Subcutaneous preadipocyte (primary cell): ENCODE measurements at places on chromosomes 12 and 14. TPM values are rescaled to one million over a fixed set of nuclear protein-coding genes. Genes with fewer than 3 reads are reported as not detected.

The PRB2 gene
- total RNA-seq = not detected in 2 replicates

The ADAMTS20 gene
- total RNA-seq = not detected in 2 replicates

The KLHL33 gene
- total RNA-seq = under 0.01 and 0.20 TPM in 2 replicates

The AQP5 gene
- not detected in 2 replicates for total RNA-seq

The CCDC177 gene
- not detected in 2 replicates for total RNA-seq

The SLC6A13 gene
- total RNA-seq = under 0.01 TPM in 1 of 2 replicates, not detected in the other

The KRT80 gene
- total RNA-seq = under 0.01 TPM in 1 of 2 replicates, not detected in the other

The RAB15 gene
- total RNA-seq = 1.1 and 2.2 TPM in 2 replicates

The MAPK1IP1L gene
- 44.4 and 47.8 TPM in 2 replicates for total RNA-seq

The FGF23 gene
- not detected in 2 replicates for total RNA-seq

The FLRT2 gene
- 31.7 and 34.2 TPM in 2 replicates for total RNA-seq

The HCAR1 gene
- 1.1 and 2.2 TPM in 2 replicates for total RNA-seq

The SPRYD4 gene
- total RNA-seq = 2.2 and 3.1 TPM in 2 replicates

The NOS1 gene
- total RNA-seq = not detected in 2 replicates

The TPCN1 gene
- 24.6 and 29.3 TPM in 2 replicates for total RNA-seq

The BHLHE41 gene
- total RNA-seq = 1.1 and 3.7 TPM in 2 replicates

The EMC9 gene
- 12.1 and 13.3 TPM in 2 replicates for total RNA-seq

The LYZ gene
- total RNA-seq = not detected in 2 replicates

The CCDC175 gene
- not detected in 2 replicates for total RNA-seq

The TXNDC16 gene
- total RNA-seq = 3.9 and 4.0 TPM in 2 replicates

The TSHR gene
- total RNA-seq = not detected in 2 replicates

The PLCZ1 gene
- total RNA-seq = 0.39 TPM in 1 of 2 replicates, not detected in the other

The SLC38A4 gene
- under 0.01 and 0.20 TPM in 2 replicates for total RNA-seq

The LHX5 gene
- not detected in 2 replicates for total RNA-seq

The CFAP251 gene
- total RNA-seq = 1.8 and 2.6 TPM in 2 replicates

The IFI27 gene
- total RNA-seq = 17.2 and 29.0 TPM in 2 replicates

The KRT74 gene
- total RNA-seq = not detected in 2 replicates

The DYNLL1 gene
- total RNA-seq = 208 and 216 TPM in 2 replicates

The INF2 gene
- 45.9 and 59.0 TPM in 2 replicates for total RNA-seq

The ENDOU gene
- total RNA-seq = 0.37 and 1.6 TPM in 2 replicates

The MYL2 gene
- not detected in 2 replicates for total RNA-seq
